ENCODE measurements at places on chromosomes 6 and 20.

GRCh38 chr20:4130404-4131189 lies 115.2 kb upstream of the RNF24 start:
- DNase-seq, result peak; percentile 55

DNA sequence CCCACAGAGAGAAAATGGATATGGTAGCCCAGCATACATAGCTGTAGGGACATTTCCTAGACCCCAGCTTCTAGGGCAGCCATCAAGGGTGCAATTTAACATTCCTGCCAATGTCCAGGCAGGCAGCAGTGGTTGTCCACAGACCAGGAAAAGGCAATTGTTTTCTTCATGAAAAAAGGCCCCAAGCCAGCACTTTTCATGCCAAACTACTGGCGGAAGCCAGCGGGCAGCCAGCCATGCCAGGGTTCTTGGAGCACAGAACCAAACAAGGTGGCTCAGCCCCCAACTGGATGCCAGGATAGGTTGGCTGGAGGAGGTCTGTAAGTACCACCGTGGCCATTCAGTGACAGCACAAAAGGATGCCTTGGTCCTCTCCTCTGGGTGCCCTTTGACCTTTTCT lies 94.6 kb downstream of the BANF2 start:
- no peak for DNase-seq

GRCh38 chr6:26016245-26016962 lies 53.8 kb downstream of the TRIM38 start:
- DNase-seq, result no peak

GRCh38 chr6:164344801-164345291 lies 930.3 kb downstream of the QKI start:
- DNase-seq, result no peak
